ENCODE measurements at places on chromosomes 1 and 21.

DNA sequence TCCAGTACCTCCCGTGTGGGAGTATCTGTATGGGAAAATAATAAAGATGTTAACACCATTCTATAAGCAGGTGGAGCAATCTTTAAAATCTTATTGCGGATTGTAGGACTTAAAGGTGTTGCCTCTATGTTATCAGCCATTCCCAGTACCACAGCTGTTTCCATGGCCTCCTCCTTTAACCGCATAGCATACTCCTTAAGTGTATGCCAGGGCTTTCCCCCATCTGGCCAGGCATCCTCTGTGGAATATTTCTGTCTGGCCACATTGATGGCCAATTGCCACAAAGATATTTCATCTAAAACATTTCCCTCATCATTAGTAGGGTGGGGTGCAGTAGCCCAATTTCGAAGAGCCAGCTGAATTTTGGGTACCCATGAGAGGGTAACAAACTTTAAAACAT lies 7.3 kb upstream of the STUM start:
- DNase-seq = no peak

DNA sequence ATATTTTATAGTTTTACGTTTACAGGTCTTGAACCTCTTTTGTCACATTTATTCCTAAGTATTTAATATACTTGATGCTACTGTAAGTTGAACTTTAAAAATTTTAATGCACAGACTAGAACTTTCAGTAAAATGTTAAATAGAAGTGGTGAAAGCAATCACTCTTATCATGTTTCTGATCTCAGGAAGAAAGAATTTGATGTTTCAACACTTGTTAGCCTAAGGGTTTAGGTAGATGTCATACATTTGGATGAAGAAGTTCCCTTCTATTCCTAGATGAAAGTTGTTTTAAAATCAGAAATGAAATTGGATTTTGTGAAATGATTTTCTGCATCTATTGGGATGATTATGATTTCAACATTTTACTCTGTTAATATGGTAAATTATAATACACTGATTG lies 63.6 kb upstream of the TTLL7 start:
- DNase-seq = no peak

DNA sequence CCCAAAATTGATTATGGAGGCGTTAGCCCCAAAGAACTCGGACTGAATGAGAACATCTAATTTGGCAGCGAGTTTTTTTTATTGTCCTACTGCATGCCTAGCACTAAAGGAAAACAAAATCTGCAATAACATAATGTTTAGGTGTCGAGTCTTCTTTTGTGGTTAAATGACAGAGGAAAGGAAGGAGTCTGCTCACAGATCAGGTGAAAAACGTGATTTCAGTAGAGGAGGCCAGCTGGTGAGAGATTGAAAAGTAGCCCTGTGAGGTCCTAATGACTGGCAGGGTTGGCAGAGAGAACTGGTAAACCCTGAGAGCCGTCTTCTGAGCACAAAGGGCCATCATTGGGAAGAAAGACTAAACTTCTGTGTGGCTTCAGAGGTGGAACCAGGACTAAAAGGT lies 24.2 kb downstream of the WDTC1 start:
- DNase-seq = no peak

DNA sequence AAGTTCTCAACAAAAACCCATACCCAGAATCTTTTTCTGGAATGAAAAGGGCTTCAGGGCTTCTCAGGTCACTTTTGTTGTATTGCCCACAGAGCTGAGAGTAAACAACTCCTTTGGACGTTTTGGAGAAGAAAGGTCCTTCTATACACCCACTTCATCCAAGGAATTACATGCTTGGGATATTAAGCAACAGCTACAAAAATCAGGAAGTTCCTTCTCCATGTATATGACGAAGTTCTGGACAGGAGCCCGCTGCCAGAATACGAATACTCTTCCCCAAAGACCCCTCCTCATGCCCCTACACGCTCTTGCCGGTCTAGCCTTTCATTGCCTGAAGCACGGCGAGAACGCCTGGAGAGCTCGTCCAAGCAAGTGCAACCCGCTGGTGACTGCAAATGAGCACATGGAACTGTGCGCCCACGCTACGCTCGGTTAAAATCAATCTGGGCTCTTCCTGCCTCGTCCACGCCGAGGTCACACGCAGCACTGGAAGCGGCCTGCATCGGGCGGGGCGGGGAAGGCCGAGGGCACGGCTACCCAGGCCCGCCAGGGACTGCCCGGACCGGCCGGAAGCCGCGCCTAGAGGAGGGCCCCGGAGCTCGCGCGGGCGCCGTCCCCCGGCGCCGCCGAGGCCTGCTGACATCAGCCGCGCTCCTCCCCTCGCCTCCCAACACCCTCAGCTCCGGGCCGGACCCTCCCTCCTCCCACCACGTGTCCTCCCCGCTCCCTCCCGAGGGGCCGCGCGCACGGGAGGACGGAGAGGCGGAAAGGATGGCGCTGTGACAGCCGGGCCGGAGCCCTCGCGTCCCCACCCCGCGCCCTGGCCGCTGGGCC lies at the start of gene POGK:
POGK (plus strand) TSS at position 710 of the 834 bp plus-strand sequence. CDS start 1,482 bp downstream, outside the sequence.
- peak; percentile 80 for DNase-seq

DNA sequence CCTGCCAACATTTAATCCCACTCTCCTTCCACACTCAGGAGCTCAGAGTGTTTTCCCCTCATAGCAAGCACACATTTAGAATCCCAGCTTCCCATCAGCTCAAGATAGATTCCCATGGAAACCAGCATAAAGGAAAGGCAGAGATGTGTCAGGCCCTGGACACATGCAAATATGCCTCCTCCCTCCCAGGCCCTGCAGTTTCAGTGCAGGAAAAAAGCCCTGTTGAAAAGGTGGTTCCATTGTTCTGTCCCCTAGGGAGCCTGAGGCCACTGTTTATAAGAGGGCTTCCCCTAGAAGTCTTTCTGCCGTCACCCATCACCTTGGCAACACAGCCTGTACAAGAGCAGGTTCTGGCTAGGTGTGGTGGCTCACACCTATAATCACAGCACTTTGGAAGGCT lies 3.6 kb downstream of the CACNA1S start:
- DNase-seq = no peak

GRCh38 chr1:52150946-52151345 lies 9.1 kb downstream of the ZFYVE9 start:
- no peak for DNase-seq

DNA sequence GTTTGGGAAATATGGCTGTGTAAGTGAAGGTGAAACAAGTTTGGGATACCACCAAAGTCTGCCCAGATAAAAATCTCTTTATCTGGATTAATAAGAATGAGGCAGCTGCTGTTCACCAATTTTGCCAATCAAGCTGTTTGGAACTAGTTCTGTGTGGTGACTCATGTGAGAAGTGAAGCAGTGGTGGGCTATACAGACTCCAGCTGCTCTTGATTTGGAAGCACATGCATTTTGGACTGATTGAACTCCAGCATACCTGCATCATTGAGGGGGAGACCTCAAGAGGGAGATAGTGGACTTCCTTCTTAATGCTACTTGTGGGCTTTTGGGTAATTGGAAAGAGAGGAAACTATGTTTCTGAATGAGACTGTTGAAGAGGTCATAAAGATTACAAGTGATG lies 99.2 kb upstream of the B3GALT2 start:
- DNase-seq = no peak

GRCh38 chr1:24154215-24154614 lies 11.3 kb upstream of the IL22RA1 start:
- DNase-seq = no peak

GRCh38 chr1:220450927-220451326 lies 77.0 kb upstream of the MARK1 start:
- no peak for DNase-seq

DNA sequence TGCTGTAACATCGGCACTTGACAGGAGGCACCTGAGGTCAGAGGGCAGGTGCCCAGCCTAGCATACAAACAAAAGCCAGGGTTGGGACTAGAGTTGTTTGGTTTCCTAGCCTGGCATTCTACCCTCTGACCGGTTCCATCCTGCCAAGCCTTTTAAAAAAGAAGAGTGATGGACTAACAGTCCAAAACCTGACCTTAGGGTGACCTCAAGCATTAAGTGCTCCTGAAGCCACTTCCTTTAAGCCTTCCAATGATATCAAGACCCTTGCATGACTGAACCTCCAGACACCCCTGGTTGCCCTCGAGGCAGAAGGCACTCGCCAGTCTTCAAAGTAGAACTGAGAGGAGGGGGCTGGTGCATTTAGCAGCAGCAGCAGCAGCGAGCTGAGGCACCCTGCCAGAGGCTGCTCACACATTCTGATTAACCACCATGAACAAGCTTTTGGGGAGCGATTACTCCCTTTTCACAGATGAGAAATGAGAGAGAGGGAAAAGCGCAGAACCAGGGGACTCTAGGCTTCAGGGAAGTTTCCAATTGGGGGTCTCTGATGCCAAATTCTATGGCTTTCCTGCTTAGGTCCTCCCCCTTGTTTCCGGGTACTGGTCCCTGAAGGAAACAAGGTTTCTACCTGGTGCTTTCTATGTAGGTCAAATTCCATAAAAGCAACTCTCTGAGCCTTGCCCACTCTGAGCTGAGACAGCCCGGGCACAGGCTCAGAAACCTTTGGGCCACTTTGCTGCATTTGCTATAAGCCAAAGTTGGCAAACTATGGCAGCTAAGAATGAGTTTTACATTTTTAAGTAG lies 9.2 kb downstream of the SLC2A1 start:
- DNase-seq = no peak
